ENCODE measurements at places on chromosomes 3 and 15.

GRCh38 chr3:166282931-166283330 lies 445.7 kb upstream of the BCHE start:
- DNase-seq, result no peak

- peak; percentile 10 for DNase-seq
Observed at GRCh38 chr3:43855674-43856299, 165.0 kb downstream of the ABHD5 start.

GRCh38 chr3:167653760-167654159 lies at the start of gene WDR49:
Gene WDR49 (minus strand): TSS chr3:167653942. CDS start chr3:167653425, 517 bp downstream.
- DNase-seq, result no peak

GRCh38 chr3:43190670-43191069 lies 84.8 kb upstream of the POMGNT2 start:
- DNase-seq, result no peak

DNA sequence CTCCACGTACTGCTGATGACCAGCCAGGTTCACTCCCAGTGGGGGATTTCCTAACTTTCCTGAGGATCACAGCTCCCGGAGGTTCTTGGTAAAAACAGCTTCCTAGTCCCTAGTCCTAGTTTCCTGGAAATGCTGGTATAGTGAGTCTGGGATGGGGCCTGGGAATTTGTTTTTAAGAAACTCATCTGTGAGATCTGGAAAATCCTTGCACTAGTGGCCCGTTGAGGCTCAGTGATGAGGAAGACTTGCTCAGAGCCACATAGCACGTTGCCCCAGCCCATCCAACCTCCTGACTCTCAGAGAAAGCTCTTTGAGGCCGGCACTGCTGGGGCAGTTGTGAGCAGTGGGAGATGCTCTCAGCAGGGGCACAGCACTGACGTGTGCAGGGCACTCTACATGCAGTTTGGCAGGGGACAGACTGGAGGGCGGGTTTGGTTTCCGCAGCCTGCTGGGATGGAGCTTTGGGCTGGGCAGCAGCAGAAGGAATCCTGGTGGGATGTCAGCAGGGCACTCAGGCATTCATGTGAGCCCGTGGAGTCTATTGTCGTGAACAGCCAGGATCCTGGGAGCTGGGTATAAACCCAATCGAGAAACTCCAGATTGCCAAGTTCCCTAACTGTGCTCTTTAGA lies 31.6 kb downstream of the SAXO2 start:
- DNase-seq, result no peak

DNA sequence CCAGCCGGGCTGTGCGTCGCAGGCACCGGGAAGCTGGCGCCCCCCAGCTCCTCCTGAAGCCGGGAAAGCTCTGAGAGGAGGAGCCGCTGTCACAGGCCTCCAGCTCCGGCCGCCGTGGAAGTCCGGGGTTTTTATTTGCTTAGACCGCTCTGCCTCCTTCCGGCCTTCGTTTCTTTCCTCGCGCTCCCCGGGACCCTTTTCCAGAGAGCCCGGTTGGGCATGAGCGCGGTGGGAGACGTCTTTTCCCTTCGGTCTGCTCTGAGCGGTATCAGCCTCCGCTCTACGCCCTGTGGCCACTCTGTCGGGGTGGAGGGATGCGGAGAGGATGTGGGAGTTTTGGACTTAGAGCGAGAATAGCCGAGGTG lies 559 bp downstream of the SENP5 start:
- DNase-seq, result no peak

- DNase-seq, result no peak
Observed at GRCh38 chr3:183192650-183193300, 30.2 kb upstream of the LAMP3 start.

DNA sequence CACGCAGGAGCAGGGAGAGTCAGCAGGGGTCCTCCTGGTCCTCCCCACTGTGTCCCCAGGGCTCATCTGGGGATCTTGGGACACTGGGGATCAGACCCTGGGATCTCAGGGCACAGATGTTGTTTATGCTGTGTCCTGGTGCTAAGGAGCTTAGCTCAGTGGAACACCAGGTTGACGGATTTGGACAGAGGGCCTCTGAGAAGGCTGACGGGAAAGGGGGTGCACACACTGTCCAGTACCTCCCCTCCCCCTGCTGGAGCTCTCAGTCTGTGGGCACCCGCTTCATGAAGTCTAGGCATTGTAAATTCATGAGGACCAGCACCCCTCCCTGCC lies 21.9 kb upstream of the SEMA3F start:
- no peak for DNase-seq

DNA sequence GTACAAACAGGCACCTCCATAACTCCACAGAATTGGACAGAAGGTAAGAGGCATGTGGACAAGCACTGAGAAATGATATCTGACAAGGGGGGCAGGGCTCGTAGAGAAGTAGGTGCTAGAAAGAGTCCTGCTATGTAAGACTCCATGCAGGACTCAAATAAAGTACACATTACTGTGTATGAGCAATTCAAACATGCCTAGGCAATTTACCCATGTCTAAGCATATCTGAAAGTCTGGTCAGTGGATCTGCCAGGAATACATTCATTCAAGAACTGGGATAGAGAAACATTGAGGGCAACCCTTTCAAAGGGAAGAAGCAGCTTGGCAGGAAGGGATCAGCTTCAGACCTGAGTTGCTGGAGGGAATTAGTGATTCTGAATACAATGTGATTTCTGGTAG lies 174.1 kb upstream of the MCTP2 start:
- no peak for DNase-seq

DNA sequence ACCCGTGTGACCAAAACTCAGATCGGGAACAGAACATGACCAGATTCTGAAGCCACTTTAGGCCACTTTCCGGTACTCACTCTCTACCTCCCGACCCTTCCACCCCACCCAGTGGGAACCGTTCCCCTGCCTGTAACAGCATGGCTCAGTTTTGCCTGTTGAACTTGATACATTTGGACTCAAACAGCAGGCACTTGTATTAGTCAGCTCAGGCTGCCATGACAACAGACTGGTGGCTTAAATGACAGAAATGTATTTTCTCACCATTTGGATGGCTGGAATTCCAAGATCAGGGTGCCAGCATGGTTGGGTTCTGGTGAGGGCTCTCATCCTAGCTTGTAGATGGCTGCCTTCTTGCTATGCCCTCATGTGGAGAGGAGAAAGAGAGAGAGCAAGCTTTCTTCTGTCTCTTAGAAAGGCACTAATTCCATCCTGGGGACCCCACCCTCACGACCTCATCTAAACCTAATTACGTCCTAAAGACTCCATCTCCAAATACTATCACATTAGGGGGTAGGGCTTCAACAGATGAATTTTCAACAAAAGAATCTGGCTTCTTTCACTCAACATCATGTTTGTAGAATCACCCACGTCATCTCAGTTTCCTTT lies 9.3 kb upstream of the SSUH2 start:
- DNase-seq, result no peak

DNA sequence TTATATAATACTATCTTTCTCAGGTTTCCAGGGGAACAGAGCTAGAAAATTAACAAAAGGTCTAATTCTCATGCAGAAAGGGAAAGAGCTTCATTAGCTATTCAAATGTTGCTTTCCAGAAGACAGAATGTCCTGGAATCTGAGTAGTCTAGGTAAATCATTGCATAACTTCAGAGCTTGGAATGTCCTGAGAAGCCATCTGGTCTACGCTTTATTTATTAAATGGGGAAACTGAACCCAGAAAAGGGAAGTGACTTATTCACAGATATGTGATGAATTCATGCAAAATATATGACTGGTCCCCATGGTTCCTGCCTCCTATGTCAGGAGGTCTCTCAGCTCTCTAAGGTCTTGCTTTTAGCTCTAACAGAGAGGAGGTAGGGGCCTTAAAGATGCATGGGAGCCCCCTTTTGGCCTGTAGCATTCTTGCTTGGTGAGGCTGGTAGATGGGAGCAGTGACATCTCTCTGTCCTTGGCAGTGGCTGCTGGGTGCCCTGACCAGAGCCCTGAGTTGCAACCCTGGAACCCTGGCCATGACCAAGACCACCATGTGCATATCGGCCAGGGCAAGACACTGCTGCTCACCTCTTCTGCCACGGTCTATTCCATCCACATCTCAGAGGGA lies 99.2 kb downstream of the CEMIP start:
- no peak for DNase-seq

- DNase-seq, result no peak
Observed at GRCh38 chr15:98755138-98755537, 106.8 kb downstream of the IGF1R start.

- DNase-seq, result no peak
Observed at GRCh38 chr3:7977245-7978086, 524.2 kb upstream of the LMCD1 start.

DNA sequence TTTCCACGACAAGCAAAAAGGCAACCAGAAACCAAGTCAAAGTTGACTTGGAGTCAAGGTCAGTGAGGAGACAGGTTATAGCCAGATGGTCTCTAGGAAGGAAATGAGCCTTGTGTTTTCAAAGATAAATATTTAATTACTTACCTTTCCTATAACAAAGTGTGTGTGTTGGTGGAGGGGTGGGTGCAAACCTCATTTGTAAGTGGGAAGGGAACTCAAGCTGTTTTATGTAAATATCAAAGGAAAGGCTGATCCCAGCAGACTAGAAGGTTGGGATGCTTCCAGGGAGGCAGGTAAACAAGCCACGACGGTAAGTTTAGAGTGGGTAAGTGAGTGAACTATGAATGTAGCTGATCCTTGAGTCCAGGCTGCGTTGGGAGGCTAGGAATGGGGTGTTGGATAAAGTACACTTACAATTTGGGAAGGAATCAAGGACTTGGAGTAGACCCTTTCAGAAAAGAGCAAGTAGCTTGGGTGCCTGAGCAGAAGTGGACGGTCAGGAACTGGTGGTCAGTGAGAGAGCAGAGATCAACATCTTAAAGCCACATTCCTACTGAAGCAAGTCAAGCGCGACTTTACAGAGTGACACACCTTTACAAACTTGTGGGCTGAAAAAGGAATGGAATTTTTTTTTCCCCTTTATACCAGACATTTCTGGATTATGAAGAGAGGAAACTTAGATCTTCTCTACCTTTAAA lies 82.0 kb upstream of the TBL1XR1 start:
- DNase-seq, result no peak

- DNase-seq, result no peak
Observed at GRCh38 chr15:90388462-90389380, 679 bp downstream of the IQGAP1 start.

- no peak for DNase-seq
Observed at GRCh38 chr3:131983689-131984088, 51.1 kb downstream of the CPNE4 start.

GRCh38 chr3:167469381-167469780 lies 4.5 kb downstream of the SERPINI2 start:
- no peak for DNase-seq

DNA sequence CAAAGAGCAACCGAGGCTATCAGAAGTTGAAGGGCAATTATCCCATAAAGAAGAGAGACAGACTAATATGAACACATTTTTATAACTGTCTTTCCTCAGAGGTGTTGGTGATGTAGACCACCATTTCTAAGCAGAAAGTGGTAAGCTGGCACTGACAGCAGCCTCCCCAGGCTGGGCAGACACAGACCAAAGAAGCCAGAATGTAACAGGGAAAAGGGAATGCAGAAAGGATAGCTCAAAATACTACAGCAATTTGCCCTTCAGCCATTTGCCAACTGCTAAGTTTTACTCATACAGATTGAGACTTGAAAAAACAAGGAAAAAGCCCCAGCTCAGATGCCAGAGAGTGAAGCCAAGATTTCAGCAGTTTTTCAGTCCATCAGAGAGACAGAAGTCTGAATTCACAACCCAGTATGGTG lies 73.5 kb upstream of the ABI3BP start:
- DNase-seq, result no peak

- no peak for DNase-seq
Observed at GRCh38 chr3:60056404-60056803, 1006.6 kb upstream of the CFAP20DC start.
